ENCODE measurements at places on chromosomes 5 and 9.

- DNase-seq, result no peak
Measured at GRCh38 chr9:34550016-34550680, 27.4 kb upstream of the ENHO start.

GRCh38 chr9:136011703-136012496, 50.7 kb upstream of the UBAC1 start:
- no peak for DNase-seq

- DNase-seq, result no peak
Measured at GRCh38 chr5:181192337-181193046, 12.5 kb downstream of the TRIM7 start.

DNA sequence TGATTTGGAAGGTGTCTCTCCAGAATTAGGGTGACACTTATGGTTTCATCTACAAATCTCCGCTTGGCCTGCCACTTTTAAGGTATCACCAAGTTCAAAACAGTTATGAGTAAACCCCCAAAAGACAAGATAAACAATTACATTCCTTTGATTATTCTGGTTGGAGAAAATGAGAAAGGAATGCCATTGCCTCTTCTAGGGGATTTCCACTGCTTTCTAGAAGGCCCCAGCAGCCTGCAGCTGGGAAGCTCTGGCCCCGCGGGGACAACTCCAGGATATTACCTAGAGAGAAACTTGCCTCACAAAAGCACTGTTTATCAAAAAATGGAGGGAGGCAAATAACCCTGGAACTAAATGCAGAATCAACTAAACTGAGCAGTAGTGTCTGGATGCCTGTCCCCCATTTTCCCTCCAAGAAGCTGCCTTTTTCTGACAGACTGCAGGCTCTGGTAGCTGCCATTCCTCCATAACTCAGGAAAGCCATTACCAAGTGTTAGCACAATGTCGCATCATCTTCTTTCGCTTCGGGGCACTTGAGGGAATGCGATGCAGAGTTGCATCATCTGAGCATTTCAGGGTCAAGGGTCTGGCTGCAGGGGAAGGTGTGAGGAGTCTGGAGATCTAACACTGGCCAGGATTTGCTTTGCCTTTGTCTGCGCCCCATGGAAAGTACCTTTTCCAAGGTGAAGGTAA, 71.5 kb upstream of the PLPP6 start:
- no peak for DNase-seq

GRCh38 chr5:91670122-91670521, 287.0 kb upstream of the ARRDC3 start:
- DNase-seq, result no peak

DNA sequence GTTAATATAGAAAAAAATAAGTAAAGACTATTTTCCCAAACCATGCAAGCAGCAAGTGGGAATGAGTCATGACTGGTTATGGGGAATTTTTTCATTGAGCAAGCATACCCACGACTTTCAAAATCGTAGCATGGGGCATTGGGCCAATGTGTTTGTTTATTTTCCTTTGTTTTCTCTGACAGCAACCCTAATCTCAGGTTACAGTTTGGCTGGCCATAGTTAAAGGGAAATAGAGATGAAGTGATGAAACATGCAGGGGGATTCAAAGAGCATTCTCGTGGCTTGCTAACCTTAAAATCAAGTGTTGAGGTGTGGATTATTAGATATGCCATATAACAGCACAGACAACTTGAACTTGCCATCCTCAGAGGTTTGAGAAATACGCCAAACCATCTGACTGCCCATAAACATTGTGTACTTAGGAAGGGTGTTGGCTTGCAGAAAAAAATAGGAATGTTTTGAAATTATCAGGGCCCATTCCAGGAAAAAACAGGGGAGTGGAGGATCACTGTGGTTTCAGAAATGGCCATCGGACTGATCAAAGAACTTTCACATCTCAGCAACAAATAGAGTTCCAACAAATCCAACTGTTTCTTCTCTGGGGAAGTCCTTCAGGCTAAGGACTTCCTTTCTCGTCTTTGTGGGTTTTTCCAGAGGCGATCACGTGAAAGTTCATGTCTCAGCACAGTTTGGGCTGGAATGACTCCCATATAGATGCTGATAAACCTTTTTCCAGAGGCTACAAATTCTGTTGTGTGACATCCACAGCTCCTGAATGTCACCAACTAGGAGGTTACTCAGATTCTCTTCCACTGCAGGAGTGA, 259.1 kb downstream of the SYK start:
- peak; percentile 62 for DNase-seq

- DNase-seq, result no peak
Measured at GRCh38 chr9:94757158-94757557, 30.7 kb downstream of the AOPEP start.

GRCh38 chr5:166671811-166672210, 1619.6 kb upstream of the WWC1 start:
- peak; percentile 9 for DNase-seq

DNA sequence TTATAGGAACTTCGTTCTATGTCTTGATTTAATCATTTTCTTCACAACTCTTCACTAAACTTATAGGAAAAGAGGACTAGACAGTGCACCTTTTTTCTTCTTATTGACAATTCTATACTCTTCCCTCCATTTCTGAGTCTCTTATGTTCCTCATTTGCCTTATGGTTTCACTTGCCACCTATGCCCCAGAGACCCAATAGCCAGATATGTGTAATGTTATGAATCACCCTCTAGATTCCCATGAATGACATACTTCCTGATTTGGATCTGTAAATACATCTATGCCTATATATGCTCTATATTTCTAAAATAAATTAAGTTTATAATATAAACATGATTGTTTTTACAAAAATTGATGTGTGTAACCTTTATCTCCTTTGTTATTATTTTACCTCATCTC, 514.1 kb upstream of the MEF2C start:
- no peak for DNase-seq

DNA sequence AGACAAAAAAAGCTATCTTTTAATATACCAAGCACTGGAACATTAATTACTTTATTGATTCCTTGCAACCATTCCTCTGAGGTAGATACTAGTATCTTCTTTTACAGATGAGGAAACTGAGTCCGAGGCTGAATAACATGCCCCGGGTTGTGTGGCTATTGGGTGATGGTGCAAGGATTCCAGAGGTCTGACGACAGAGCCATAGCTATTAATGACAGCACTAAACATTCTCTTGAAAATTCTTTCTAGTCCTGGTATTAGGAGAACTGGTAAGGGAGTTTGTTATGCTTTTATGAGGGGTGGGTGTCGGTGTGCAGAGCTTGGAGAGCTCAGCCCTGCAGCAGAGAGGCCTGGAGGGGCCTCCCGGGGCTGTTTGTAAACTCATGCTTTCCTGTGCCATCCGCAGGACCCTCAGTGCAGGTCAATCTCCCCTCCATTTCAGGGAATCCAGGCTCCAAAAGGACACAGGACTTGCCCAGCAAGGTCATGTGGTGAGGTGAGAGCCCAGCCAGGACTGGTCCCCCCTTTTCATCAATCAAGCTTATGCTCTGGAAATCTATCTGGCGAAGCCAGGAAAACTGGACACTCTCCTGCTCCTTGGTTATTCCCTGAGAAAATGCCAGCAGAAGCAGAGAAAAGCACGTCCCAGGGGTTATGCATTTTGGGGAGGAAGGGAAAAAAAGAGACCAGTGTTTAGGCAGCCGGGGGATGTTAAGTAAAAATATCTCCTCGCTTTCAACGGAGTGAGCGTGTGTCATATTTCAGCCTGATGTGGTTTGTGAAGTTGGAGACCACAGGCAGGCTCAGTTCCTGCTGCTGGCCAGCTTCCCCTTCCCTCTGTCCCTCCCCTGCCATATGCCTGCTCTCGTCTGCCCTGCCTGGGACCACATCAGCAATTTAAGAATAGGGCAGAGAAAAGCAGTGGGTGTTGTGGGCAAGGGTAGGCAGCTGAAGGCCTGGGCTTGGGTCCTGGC, 3.7 kb downstream of the GSN start:
- no peak for DNase-seq

DNA sequence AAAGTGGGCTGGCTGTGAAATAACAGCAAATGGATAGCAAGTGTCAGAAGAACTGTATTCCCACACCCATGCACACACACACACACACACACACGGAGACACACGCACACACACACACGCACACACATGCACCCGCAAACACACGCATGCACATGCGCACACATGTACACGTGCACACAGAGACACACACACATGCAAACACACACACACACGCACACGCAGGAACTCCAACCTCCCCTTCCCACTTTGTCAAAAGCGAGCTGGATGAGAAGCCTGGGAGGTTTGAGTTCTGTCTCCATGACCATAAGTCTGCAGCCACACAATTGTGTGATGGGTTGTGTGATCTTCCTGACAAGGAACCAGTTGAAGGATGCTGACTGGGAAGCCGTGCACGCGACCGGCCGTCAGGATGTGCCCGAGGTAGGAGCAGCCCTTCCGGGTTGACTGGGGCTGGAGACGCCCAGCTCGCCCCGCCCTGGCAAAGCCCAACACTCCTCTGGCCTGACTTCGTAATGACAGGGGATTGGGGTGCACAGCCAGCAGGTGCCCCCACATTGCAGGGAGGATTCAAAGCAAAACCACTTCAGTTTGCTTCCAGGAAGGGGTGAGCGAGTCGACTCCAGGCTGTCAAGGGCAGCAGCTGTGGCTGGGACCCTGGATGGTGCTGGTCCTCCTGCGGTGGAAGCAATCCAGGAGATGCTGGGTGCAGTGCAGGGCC, 29.3 kb upstream of the NKD2 start:
- DNase-seq, result no peak

GRCh38 chr9:109467936-109468335, 30.2 kb downstream of the PTPN3 start:
- DNase-seq, result no peak

- DNase-seq, result no peak
Measured at GRCh38 chr5:80216096-80216495, 39.8 kb downstream of the SERINC5 start.

DNA sequence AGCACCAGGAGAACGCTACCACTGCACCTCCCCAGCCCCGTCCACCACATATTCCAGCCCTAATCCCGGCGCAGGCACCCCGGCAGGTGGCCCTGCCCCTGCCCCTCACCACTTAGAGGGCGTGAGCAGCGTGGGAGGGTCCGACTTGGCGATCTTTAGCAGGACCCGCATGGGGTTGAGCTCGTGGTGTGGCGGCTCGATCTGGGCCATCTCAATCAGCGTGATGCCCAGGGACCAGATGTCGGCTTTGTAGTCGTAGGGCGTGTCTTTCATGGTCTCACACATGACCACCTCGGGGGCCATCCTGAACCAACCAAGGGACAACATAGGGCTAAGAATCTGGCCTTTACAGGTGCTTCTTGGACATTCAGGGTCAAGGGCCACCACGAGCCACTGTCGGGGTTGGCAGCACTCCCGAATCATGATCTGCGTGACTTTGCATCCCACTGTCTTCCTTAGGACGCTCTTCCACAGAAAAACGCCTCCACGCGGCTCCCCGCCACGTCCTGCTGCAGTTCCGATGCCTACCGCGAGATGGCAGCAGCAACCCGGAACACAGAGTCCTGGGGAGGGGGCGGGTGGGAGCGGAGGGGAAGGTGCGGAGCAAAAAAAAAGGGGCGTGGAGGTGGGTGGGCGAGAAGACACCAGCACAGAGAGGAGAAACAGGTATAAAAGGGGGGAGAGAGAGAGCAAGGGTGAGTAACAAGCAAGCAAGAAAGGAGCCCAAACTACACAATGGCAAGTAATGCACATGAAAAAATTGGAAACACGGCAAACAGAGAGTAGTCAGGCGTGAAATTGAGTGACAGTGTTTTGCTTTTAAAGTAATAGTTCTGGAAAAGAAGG, 81.3 kb downstream of the STK10 start:
- peak; percentile 55 for DNase-seq

- no peak for DNase-seq
Measured at GRCh38 chr5:132666310-132667123, 7.3 kb upstream of the IL4 start.

DNA sequence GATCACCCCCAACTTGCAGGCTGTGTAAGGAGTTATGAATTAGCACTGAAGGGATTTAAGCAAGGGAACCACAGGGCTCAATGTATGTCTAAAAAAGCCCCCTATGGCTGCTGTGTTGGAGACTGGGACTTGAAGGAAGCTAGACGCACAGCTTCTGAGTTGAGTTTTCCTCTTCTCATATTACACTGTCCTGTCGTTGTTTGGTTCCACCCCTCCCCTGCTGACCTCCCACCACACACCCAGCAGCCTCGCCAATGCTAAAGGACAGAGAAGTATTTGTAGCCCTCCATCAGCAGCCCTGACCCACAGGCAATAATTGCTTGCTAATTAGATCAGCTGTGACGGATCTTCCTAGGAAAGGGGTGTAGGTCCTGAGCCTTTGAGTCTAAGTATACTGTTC, 15.1 kb upstream of the CARTPT start:
- DNase-seq, result no peak

DNA sequence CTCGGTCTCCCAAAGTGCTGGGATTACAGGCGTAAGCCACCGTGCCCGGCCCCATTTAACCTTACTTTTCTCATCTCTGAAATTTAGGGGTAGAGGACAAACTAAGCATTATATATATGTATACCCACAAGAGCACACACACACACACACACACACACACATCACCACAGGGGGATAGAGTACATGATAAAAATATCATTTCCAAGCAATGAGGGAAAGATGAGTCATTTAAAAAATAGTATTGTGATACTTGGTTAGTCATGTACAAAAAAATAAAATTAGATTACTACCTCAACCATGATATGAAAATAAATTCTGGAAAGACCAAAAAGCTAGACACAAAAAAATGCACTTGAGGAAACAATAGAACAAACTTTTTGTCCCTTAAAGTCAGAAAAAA, 67.2 kb downstream of the CDH18 start:
- DNase-seq, result no peak

DNA sequence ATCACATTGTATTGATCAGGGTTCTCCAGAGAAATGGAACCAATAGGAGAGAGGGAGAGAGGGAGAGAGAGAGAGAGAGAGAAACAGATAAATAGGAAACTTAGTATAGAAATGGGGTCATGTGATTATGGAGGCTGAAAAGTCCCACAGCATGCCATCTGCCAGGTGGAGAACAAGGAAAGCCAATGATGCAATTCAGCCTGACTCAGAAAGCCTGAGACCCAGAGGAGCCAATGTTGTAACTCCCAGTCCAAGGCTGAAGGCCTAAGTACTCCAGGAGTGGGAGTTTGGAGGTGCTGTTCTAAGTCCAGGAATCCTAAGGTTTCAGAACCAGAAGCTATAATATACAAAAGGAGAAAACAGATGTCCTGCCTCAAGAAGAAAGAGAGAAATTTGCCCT, 48.4 kb upstream of the ISOC1 start:
- no peak for DNase-seq

DNA sequence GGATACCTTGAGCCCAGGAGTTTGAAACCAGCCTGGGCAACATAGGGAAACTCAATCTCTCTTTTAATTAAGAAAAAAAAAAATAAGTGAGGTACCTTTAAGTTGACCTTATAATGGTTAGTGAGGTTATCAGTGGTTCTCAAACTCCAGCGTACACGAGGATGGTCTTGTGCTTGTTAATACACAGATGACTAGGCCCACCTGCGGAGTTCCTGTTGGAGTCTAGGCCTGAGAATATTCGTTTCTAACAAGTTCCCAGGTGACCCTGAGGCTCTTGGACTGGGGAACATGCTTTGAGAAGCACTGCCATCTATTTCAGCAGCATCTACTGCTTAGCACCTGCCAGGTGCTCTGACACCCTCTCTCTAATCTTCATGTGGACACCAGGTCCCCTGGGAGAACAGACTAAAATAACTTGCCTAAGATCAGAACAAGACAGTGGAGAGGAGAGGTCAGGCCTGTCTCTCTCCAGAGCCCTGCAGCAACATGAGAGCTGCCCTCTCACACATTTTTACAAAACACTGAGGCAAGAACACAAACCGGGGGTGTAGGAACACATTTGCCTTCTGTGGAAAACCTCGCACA, 24.6 kb downstream of the TLE1 start:
- no peak for DNase-seq

GRCh38 chr9:124477648-124478285, 27.5 kb downstream of the ADGRD2 start:
- DNase-seq, result no peak

GRCh38 chr5:50647726-50648125, 18.7 kb upstream of the PARP8 start:
- no peak for DNase-seq

All from HTR-8/SVneo (cell line).